Activated CD8-positive, alpha-beta memory T cell treated with anti-CD3 and anti-CD28 coated beads for 1 hour (primary cell): ENCODE measurements at places on chromosomes 2 and 18.

DNA sequence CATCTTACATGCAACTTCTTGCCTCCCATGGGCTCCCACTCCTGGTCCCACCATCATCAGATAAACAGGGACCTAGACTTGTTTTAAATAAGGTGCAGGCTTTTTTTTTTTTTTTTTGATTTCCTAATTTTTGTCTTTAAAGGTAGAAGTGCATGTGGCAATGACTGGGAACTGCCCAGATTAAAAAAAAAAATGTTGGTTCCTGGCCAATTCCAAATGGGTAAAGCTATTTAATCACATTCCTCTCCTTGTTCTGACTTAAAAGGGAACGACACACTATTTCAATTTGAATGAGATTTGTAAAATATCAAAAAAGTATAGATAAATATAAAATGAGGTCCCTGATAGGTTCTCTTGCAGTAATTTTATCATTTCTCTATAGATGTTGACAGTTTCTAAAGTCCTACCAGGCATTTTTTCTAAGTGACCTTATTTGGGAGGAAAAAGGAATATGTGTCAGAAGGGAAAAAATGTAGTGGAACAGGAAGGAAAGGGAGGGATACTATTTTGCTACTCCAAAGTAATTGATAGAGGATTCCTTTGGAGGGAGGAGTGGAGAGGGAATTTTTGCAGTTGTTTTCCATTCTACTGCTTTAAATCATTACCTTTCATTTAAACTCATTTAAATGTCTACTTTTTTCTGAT is 43.3 kb downstream of the DDX1 start:
- no peak for DNase-seq

DNA sequence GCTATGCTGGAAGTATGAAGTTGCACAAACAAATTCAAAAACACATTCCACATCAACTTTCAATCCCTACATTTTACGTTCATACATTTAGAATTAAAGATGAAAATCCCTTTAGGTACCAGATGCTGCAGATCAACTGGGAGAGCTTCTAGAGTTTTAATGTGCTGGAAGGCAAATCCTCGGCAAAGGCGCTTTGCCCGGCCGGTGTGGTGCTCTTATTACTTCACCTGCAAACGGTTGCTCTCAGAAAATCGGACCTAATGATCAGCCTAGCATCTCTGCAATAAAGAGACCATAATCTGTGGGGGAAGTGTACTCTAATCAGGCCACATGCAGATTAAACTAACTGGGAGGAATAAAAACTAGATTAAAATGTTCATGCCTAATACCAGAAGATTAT is 513.8 kb downstream of the ZEB2 start:
- no peak for DNase-seq

- DNase-seq: no peak
Observed at GRCh38 chr18:40911582-40912254, 1043.3 kb upstream of the PIK3C3 start.

- DNase-seq: no peak
Observed at GRCh38 chr18:14026199-14026598, 106.0 kb downstream of the ZNF519 start.

- DNase-seq: no peak
Observed at GRCh38 chr2:69026026-69026425, 13.0 kb downstream of the ANTXR1 start.

GRCh38 chr2:230471074-230471473 is 55.1 kb downstream of the SP100 start:
- DNase-seq: no peak

DNA sequence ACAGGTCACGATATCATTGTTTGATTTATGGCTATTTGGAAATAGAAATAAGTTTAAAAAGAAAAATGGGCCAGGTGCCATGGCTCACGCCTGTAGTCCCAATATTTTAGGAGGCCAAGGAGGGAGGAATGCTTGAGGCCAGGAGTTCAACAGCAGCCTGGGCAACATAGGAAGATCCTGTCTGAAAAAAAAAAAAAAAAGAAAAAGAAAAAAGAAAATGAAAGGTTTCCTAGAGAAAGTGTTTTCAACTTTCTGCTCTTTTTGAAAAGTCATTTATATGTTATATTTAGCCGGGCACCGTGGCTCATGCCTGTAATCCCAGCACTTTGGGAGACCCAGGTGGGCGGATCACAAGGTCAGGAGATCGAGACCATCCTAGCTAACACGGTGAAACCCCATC is 3.2 kb downstream of the NDUFB3 start:
- no peak for DNase-seq

DNA sequence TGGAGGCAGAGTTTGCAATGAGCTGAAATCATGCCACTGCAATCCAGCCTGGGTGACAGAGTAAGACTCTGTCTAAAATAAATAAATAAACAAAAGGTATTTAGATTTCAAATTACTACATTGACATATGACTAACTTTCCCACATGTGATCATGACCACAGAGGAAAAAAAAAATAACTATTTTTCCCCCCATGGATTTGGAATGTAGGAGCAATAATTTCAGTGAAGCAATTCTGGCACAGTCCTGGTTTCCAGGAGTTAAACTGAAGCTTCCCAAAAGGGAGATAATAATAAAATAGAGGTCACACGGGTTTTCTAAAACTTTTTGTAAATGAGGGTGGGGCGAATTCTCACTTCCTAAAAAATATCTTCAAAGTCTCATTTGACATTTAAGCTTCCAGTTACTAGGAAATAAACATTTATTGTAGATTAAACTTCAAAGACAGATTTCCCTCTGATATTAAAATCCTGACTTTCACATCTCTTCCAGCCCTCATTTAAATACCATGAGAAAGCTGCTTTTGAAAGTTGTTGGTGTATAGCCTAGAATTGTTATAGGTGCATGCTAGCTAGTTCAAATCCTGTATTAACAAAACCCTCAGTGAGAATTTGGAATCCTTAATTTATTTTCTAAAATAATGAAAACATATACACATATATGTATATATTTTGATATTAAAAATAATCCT is 20.7 kb downstream of the SLC19A3 start:
- no peak for DNase-seq

GRCh38 chr18:7927119-7927518 is 360.0 kb downstream of the PTPRM start:
- DNase-seq: no peak

GRCh38 chr2:85111819-85112281 is 21.3 kb upstream of the TCF7L1 start:
- DNase-seq: no peak

DNA sequence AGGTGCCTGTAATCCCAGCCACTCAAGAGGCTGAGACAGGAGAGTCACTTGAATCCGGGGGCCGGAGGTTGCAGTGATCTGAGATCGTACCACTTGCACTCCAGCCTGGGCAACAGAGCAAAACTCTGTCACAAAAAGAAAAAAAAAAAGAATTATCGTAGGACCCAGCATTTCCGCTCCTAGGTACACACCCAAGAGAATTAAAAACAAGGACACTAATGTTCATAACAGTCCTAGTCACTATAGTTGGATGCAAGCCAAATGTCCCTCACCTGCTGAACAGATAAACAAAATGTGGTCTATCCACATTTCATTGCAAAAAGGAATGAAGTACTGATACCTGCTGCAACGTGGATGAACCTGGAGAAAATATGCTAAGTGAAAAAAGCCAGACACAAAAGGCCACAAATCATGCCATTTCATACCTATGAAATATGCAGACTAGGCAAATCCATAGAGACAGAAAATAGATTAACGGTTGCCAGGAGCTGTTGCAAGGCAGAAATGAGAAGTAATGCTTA is 21.2 kb downstream of the ADRA2B start:
- no peak for DNase-seq

- no peak for DNase-seq
Observed at GRCh38 chr18:49853436-49853835, 40.1 kb upstream of the ACAA2 start.

DNA sequence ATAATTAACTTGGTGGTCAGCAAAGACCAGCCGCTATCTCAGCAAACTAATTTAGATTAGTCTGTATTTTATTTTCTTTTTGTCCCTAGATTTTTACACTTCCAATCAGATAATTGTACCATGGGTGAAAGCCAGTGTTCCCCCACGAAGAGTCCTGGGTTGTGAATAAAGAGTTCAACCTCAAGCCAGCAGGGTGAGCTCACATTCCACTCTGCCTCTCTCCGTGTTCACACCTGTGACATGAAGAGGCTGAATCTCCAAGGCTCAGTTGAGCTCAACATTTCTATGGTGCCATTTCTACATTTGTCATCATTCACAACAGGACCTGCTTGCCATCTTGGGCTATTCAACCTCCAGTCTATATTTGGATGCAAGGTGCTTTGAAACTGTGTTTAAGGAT is 771.5 kb downstream of the GALR1 start:
- no peak for DNase-seq

GRCh38 chr2:102235491-102235890 is 48.7 kb downstream of the IL1RL2 start:
- no peak for DNase-seq

DNA sequence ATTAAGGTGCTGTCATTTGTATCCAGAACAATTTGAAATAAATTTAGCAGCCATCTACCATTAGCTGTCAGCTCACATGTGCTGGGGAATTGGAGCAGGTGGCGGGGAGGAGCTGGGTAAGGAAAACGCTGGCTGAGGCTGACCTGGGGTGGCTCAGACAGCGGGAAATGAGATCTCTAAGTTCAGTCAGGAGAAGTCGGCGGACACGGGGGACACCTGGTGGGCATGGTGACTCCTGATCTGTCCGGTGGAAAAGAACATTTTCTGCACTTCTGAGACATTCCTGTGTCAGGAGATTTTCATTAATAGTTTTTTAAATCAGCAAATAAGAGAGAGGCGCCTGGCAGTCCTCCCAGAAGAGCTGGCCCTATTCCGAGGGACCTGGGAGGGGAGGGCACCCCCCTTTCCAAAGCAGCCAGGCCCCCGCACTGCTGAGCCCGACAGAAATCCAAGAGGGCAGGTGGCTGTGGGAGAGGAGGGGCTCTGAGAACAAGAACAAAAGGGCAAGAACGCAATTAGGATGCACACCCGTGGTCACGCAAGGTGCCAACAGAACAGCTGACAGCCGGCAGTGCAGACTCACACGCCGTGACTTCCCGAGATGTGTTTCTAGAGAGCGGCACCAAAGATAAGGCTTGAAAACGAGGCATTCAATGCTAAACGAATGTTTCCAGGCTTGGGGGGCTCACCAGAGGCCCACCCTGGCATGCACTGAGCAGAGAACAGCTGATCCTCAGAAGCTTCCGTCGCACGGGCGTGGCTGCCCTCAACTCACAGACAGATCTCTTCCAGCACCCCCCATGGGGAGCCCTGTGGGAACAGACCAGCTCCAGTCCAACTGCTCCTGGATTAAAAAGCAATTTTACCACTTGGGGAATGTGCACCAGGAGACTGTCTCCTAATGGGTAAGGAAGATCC is 26.4 kb downstream of the SLC66A2 start:
- DNase-seq: no peak

- no peak for DNase-seq
Observed at GRCh38 chr2:100757621-100758394, 62.1 kb upstream of the NPAS2 start.

DNA sequence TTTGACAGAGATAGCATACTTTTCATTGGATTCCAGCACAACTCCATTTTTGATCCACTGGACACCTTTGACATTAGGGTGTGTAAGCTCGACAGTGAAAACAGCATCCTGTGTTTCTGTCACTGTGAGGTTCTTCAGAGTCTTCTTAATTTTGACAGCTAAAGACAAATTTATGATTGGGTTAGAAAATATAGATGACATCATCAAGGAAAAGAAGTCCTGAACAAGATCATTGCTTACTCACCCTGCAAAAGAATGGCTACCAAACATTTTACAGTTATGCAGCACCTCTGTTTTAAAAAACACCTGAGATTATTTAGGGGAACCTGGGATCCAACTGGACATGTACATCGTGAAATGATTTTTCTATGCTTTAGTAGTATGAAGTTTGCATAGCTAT is 36.7 kb downstream of the TTN start:
- DNase-seq: no peak

- DNase-seq: no peak
Observed at GRCh38 chr2:238225911-238226697, 13.7 kb downstream of the HES6 start.

- DNase-seq: no peak
Observed at GRCh38 chr18:10838553-10838952, 310.8 kb downstream of the PIEZO2 start.

DNA sequence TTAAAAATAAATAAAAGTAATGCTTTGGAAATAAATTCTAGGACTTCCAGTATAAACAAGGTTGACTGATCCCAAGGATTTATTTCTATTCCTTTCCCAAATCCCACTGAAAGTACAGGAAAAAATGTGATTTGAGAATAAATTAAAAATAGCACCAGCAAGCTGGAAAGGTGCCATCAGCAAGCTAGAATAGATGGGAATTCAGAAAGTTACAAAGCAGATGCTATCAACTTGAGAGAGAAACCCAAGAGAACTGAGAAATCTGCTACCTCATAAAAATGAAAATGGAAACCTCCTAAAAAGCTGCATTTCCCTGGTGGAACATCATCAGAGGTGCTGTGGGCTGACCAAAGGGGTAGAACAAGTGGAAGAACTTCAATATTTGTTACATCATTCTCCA is 148.6 kb upstream of the KCNJ3 start:
- no peak for DNase-seq

- DNase-seq: no peak
Observed at GRCh38 chr2:127612111-127612822, 33.7 kb upstream of the GPR17 start.

- DNase-seq: no peak
Observed at GRCh38 chr2:105883911-105884694, 139.4 kb downstream of the NCK2 start.

DNA sequence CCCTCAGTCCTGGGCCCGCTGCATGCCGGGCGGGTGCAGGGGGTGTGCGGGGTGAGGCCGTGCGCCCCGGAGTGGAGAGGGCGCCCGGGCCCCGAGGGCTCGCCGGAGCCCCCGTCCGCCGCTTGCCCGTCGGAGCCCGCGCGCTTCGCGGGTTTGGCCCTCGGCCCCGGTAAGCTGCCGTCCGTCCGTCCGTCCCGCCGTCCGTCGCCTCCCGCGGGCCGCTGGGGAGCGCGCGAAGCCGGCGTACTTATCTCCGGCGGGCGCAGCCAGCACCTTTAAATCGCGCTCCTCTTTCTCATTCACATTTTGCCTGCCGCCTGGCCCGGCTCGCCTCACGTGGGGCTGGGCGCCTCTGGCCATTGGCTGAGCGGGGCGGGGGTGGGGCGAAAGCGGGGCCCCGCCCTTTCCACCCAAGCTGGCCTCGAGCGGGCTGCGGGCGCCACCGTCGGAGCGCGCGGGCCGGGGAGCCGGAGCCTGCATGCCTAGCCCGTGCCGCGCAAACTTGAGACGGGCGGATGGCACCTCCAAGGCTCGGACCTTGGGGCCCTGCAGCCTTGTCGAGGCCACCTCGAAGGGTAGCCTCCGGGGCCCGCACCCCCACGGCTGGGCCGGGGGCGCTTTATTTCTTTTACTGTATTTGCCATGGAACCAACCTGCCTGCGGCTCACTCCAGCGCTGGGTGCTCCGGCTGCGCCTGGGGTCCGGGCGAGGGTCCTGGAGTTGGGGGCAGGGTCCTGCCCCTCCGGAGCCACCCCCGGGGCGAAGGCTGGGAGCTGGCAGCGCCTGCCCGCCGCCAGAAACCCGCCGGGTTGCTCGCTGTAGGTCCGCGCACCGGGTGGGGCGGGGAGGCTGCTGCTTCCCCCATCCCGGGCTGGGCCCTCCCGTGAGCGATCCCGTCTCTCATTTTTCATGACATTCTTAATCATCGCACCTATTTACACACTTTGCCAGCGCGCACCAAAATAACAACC is at the start of gene GBX2:
Gene GBX2 (minus strand): TSS at position 277 of the 971 bp plus-strand sequence. CDS start 415 bp downstream, outside the sequence.
- no peak for DNase-seq
